ENCODE measurements at places on chromosomes 5 and 9.

- no peak for DNase-seq
These were observed 31.5 kb downstream of the GOLGA2 start for GRCh38 chr9:128244091-128244836.

GRCh38 chr5:40754381-40755092, 1.2 kb downstream of the TTC33 start:
- no peak for DNase-seq

GRCh38 chr5:143218517-143219170, 184.8 kb downstream of the NR3C1 start:
- no peak for DNase-seq

DNA sequence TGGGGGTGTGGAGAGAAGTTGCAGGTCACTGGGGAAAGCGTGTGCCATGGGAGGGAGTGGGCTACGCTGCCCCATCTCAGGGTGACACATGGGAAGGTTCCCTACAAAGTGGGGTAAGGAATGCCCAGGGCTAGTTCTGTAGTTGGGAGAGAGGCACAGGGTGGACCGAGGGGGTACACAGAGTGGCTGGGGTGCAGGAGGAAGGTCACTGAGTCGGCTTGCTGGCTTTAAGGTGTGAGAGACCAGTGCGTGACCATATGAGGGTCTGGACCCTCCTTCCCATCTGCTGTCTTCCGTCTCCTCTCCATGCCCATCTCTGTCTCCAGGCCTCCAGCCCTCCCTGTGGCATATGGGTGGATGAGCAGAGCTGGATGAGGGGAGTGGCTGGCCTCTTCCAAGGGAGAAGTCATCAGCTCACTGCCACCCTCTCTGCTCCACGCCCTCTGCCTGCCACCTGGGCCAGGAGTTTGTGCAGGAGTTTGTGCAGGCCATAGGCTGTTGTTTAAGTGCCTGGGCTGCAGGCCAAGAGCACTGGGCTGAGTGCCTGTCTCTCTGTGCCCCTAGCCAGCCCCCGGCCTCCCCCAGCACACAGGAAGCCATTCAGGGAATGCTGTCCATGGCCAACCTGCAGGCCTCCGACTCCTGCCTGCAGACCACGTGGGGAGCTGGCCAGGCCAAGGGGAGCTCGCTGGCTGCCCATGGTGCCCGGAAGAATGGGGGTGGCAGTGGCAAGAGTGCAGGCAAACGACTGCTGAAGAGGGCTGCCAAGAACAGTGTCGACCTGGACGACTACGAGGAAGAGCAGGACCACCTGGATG, 96.8 kb downstream of the PHF2 start:
- no peak for DNase-seq

- no peak for DNase-seq
These were observed 622.4 kb downstream of the CHSY3 start for GRCh38 chr5:130526708-130527107.

- DNase-seq, result no peak
These were observed 140.1 kb upstream of the NR3C1 start for GRCh38 chr5:143543358-143544255.
